ENCODE measurements at places on chromosomes 4 and X.

GRCh38 chr4:99763635-99764101, 53.0 kb upstream of the DAPP1 start:
- peak; percentile 90 for DNase-seq

DNA sequence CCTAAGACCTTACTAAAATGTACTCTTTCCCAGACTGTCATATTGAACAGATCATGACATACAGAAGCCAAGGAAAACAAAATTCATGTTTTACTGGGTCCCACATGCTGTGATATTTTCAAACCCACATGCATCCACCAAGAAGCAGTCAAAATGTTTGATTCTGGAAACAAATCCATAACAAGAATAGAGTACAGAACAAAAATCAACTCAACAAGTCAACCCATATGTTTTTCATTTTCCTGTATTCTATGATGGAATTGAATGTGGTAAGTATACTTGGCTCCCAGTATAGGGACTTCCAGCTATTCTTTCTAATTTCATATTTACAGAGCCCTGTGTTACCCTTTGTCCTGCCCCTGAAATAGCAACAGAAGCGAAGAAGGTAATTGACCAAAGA, 106.8 kb downstream of the COL25A1 start:
- DNase-seq: no peak

GRCh38 chr4:54400802-54401201, 171.7 kb downstream of the PDGFRA start:
- peak; percentile 78 for DNase-seq

DNA sequence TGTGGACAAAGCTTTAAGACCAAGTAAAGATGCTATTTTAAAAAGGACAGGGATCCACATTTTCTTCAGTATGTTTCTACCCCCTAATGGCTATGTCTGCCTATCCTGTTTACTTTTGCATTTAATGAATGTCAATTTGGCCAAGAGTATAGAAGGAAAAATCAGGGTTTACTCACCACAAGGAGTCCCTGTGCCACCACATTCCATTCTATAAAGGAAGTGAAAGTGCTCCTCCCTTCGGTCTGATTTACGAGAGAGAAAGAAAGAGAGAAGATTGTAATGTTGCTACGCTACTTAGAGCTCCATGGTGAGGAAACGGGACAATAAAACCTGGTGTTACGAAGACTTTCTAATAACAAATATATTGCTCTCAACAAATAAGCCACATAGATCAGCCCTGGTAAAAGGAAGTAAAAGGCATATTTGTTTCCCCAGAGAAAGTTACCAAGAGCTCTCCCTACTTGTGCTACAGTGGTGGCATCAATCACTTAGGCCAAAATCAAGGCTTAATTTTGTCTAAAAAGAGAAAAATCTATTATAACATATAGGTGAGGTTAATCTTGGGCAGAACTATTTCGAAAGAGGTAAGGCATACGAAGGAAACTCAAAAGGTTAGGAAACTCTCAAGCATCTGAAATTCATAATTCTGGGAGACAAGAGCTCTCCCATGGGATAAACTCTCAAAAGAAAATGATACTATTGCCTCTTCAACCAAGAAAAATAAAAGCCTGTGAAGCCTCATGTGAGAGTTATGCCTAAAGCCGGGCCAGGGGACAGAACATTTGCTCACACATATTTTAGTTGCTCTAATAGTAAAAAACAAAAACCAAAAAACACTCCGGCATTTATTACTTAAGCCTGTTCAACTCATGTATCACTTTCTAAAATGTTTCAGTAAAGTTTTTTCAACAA, 29.5 kb downstream of the TAPT1 start:
- peak; percentile 80 for DNase-seq

GRCh38 chr4:122917731-122918130, 4.7 kb downstream of the NUDT6 start:
- no peak for DNase-seq

DNA sequence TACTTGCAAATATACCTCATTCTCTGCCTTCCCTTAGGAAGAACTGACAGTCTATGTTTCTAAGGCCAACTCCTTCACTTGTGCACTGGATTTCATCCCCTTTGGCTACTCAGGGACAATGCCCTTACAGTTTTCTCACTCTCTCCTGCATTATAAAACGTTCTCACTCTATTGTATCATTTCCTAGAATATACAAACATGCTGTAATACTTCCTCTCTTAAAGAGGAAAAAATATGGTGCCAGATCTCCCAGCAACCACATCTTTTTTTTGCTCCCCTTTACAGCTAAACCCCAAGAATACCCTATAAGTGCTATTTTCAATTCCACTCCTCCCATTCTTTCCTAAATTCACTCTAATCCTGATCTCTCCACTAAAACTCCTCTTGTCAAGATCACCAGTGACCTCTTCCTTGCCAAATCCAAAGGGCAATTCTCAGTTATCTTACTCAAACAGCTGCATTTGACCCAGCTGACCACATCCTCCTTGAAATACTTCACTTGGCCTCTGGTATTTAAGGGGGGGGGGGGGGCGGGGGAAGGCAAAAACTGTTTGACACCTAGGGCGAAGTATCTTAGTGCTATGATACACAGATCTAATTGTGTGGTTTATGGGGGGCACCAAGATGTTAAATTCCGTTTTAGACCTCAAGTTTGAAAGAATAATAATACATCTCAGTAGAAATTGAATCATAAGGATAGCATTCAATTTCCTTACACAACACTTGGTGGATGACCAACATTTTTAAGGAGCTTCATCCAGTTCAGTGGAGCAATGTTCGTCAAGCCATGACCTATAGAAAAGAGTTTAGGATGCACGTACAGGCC, 1.6 kb downstream of the RCHY1 start:
- DNase-seq: peak; percentile 77

DNA sequence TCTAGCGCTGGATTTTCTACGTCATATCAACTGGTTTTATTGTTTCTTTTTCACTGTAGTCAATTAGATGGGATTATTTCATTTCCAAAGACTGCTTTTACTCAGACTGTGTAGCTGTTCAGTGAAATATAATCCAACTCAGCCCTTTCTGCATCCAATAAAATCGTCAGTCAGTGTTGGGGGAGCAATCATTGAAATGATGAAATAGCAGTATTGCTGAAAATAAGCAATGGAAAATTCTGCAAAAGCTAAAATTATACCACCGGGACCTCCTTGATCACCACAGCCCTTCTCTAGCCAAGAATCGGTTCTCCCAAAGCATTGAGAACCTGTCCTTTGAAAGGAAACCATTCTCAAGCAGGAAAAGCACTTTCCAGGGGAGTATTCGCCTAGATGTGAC, 243.1 kb upstream of the TENM3 start:
- no peak for DNase-seq

DNA sequence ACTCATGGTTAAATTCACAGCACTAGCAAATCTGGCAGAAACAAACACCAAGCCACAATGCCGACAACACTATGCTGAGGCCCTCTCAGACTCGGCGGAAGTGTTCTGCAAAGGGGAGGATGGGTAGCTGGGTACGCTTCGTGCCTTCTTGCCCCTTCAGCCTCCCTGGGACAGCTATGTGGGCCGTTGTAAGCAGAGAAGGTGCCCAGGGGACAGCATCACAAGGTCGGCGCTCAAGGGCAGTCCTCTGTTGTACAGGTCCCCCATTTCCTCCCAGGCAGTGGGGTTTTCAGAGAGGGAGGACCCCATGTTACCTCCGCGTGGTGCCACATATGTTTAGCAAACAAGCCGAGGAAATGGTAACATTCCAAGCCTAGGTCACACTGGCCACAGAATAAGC, 173.6 kb downstream of the AFAP1 start:
- no peak for DNase-seq

DNA sequence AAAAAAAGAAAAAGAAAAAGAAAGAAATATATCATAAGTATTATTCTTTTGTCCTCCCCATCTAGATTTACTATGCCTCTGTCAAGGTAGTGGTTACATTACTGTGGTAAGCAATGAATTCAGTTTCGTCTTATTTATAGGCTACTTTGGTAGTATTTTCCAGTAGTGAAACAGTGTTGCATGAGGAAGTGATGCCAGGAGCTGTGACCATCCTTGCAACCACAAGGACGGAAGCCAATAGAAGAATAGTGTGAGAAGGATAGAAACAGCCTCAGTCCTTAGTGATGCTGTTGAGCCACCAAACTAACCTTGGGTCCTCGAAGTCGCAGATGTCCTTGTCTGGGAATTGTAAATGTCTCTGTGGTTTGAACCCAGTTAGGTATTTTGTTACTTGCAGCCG, 328.5 kb downstream of the PPP3CA start:
- DNase-seq: no peak

DNA sequence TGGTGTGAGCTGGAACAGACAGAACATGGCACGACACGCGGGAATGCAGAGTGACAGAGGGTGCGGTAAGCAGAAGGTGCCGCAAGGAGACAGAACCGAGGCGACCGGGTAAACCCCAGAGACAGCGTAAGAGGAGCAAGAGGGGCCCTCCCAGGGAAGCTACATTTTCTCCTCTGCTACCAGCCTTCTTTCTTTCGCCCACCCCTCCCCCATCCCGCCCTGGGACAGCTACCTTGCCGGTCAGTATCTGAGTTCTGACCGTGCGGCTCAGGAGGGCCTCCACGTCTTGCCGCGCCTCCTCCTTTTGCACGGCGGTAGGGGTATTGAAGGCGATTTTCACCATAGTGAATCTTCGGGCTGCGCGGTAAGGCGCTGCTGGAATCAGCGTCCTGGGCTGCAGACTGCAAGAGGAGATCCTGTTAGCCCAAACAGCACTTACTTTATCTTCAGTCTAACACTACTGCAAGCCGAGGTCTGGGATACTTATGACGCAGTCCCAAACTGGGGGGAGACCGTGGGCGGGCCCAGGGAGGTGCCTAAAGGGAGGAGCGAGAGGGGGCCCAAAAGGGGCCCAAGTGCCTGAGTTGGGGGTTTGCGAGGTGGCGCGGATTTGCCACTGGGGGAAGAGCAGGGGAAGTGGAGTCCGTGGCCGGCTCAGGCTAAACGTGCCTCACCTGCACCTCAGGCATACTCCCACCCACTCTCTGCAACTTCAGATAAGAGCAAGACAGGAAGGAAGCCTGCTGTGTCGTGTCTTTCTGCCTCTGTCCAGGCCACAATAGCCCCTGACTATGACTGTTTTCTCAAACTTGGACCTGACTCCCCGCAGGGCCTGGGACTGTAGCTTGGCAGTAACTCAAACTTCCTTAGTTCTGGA, at the start of gene ITM2A:
TSS of gene ITM2A (minus strand) at position 462 of the 877 bp plus-strand sequence. CDS start at position 343, 119 bp downstream.
- no peak for DNase-seq

GRCh38 chrX:25555521-25555920, 539.8 kb upstream of the ARX start:
- DNase-seq: no peak

DNA sequence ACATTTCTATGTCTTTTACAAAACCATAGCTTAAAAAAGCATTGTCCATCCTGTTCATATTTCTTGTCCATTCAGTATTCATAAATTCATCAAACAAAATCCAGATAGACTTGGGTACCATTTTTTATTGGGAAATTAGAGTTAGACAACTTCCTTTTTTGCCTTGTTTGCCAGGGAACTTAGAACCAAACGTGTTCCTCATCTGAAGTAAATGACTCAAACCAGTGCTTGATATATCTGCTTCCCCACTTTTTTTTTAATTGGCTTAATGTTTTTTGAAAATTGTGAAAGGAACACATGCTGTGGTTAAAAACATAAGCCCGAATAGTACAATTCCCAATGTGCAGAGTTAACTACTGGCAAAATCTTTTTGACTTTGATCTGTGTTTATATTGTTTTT, 44.2 kb downstream of the DLG3 start:
- DNase-seq: peak; percentile 4

- no peak for DNase-seq
These were observed 199.8 kb upstream of the GATB start for GRCh38 chr4:151960449-151961230.

- peak; percentile 60 for DNase-seq
These were observed 214.3 kb downstream of the LDB2 start for GRCh38 chr4:16684097-16684496.

DNA sequence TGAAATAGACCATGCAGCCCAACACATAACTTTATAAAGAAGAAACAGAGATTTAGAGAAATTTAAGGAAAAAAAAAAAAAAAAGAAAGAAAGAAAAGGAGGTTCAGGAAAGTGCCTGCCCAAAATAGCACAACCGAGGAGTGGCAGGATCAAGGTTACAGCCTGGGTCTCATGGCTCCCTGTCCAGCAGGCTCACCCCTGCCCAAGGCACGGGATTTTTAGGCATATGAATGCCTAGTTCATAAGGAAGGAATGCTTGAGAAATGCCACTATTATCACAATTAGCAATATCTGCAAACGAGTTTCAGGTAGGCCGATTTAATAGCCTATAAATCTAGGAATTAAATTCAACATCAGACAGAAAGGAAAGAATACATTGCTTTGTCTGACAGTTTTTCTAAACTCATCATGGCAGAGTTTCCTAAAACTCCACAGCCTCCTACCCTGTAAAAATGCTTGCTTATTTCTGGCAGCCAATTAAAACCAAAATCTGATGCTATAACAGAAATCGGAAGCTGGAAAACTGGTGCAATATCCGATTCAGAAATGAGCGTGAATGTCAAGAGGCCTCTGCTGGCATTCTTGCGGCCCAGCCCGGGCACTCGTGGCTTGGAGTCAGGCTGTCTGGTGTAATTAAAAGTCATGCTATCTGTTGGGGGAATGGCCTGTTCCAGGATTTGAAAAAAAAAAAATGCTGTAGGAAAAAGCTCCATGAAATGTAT, 63.5 kb downstream of the GEMIN8 start:
- no peak for DNase-seq

GRCh38 chrX:15751155-15751819, 13.2 kb downstream of the CA5B start:
- peak; percentile 60 for DNase-seq

DNA sequence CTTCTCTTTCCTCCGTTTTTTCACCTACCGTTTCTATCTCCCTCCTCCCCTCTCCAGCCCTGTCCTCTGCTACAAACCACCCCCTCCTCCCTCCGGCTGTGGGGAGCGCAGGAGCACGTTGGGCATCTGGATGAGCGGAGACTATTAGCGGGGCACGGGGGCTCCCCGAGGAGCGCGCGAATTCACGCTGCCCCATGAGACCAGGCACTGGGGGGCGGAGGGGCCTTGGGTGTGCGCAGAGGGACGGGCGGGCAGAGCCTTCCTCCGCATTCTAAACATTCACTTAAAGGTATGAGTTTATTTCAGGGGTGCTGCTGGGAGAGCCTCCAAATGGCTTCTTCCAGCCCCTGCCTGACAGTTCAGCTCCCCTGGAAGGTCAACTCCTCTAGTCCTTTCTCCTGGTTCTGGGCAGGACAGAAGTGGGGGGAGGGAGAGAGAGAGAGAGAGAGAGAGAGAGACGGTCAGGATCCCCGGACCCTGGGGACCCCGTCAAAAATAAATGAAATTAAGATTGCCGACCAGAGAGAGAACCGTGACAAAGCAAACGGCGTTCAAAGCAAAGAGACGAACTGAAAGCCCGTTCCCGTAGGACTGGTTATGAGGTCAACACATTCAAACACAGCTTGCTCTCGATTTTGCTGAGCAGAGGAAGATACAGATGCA, 5.0 kb downstream of the SHOX start:
- DNase-seq: no peak

GRCh38 chrX:19794690-19795089, 92.7 kb downstream of the SH3KBP1 start:
- no peak for DNase-seq

- no peak for DNase-seq
These were observed at the start of gene KLF8 for GRCh38 chrX:56232221-56233082. TSS of gene KLF8 (plus strand) at chrX:56232356. CDS start at chrX:56233335, 979 bp downstream.

GRCh38 chrX:54865208-54865607, 55.4 kb upstream of the TRO start:
- DNase-seq: no peak
